Activated T-cell treated with anti-CD3 and anti-CD28 coated beads for 4 hours (primary cell): ENCODE measurements at places on chromosomes 13 and 19.

GRCh38 chr19:18058208-18059009 lies 28.3 kb downstream of the IL12RB1 start:
- DNase-seq = peak; percentile 76

- no peak for DNase-seq
Measured at GRCh38 chr19:1850809-1851653, 2.7 kb upstream of the REXO1 start.

GRCh38 chr13:48436661-48437288 lies 23.9 kb upstream of the LPAR6 start:
- no peak for DNase-seq

- no peak for DNase-seq
Measured at GRCh38 chr13:109436055-109436622, 350.2 kb downstream of the IRS2 start.

DNA sequence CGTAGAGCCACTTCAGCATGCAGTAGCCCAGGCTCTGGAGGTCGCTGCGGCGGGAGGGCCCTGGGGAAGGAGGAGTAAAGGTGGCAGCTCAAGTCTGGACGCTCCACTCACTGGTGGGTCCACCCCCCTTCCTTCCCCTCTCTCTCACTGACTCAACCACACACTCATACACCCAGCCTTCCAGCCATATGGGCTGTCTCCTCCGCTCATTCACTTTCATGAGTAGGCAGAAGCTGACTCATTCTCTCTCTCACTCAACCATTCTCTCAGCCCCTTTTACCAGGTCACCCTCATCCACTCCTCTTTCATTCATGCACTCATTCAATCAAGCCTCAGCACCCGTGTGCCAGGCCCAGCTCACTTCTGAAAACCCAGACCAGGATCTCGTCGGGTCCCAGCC lies 27.5 kb upstream of the SIGLEC11 start:
- no peak for DNase-seq

DNA sequence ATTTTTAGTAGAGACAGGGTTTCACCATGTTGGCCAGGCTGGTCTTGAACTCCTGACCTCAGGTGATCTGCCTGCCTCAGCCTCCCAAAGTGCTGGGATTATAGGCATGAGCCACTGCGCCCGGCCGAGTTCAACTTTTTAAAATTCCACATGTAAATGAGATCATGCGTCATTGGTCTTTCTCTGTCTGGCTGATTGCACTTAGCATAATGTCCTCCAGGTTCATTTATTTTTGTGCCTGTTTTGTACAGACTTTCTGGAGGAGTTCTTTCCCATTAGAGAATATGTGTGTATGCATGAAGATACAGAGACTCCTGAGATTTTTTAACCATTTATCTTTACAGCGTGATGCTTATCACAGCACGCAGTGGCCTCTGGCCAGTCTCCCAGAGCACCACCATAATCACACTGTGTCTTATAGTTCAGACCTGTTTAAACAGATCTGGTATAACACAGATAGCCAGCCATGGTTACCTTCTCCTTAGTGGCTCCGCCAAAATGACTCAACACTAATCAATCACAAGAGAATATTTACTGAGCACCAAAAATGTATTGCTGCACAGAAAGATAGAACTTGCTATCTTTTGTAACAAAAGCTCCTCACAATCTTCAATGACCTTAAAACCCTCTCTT lies 11.4 kb upstream of the STARD13 start:
- DNase-seq = no peak

GRCh38 chr19:53870485-53870844 lies 2.8 kb downstream of the MYADM start:
- no peak for DNase-seq

GRCh38 chr19:55088021-55088451 lies 12.4 kb downstream of the EPS8L1 start:
- DNase-seq = no peak

DNA sequence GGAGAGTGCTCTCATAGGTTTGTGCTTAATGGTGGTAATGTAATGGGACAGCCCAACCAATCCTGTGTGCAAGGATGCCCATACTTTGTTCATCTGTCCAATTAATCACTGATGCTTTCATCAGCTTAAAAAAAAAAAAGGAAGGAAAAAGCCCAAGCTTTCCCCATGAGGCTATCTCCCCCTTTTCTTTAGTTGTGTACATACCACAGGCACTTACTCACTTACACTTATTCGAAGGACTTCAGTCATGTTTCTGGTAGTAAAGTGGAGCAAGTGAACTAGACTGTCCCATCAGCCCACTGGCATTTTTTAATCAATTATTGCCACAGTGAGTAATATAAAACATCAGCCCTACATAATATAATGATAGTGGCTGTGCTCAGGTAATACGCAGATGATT lies 183.5 kb upstream of the UFM1 start:
- no peak for DNase-seq

- DNase-seq = no peak
Measured at GRCh38 chr13:53020764-53021335, 7.8 kb upstream of the OLFM4 start.

DNA sequence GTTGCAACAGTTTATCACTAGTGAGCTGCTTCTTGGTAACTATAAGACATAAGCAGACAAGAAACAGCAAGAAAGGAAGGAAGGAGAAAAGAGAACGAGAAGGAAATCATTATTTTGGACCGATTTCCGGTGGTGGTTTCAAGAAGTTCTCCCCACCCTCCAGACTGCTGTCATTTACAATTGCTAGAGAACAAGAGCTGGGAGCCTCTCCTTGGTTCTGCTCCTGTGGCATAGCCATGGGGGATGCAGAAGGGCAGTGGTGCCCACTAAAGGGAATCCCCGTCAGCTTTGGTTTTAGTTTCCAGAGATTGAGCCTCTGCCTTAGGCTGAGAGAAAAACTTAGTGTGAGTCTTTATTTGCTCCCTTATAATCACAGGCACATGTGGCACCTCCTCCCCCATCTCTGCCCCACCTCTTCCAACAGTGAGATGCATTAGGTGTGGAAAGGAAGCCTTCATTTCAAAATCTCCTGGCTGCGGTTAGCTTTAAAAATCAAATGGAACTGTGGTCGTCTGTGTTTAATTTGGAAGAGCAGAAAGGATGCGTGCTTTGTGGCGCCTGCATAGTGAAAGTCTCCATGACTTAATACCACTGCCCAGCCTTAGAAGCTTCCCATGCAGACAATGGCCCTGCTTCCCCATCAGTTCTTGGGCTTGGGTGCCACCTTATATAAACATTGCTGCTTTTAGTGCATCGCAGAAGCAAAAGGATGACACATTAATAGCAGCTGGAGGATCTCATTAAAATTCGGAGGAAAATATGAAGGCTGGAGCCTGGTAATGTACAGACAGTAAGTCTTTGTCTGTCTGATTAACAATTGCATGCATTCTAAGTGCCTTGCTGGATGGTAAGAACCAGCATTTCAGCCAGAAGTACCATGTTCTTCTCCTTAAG lies 25.0 kb downstream of the LRCH1 start:
- no peak for DNase-seq

- DNase-seq = no peak
Measured at GRCh38 chr19:1220477-1220930, 14.9 kb downstream of the STK11 start.

GRCh38 chr19:6744381-6745301 lies 5.2 kb downstream of the TRIP10 start:
- DNase-seq = no peak

- no peak for DNase-seq
Measured at GRCh38 chr13:75800545-75800944, 164.4 kb downstream of the LMO7 start.
